ENCODE measurements at places on chromosomes 7 and 10.
A peak's percentile ranks its signal among the peaks of the same experiment; 100 is the strongest.

GRCh38 chr10:29728541-29729049, 93.8 kb upstream of the SVIL start:
- no peak for DNase-seq

GRCh38 chr10:126066456-126066855, 170.1 kb downstream of the FANK1 start:
- no peak for DNase-seq

GRCh38 chr10:118970770-118971169, 58.7 kb upstream of the NANOS1 start:
- no peak for DNase-seq

GRCh38 chr7:133126422-133126821, 44.5 kb upstream of the CHCHD3 start:
- DNase-seq, result no peak

DNA sequence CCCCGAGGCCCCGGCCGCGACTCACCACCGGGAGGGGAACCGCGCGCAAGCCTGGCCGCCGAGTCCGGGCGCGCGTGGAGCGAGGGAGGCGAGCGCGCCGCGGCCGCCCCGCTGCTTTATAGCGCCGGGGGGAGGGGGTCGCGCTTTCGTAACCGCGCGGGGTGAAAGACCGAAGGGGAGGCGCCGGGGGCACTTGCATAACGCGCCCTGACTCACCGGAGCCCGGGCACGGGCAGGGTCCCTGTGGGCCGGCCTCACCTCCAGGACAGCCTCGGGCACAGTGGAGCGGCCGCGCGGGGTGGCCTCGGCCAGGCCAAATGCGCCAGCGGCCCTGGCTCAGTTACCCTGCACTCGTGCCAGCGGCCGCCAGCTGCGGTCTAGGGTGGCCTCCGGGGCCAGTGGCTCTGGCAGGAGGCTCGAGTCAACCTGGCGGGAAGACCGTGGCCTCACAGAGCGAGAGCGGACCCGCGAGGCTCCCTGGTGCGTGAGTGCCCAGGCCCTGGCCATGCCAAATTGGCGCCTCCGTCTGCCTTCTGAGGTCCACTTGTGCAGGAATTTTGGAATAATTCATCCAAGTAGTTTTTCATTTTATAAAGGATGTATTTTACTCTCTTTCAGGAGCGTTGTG, at the start of gene RBP4:
TSS of gene RBP4 (minus strand) at position 90 of the 628 bp plus-strand sequence. CDS start 207 bp downstream, outside the sequence.
- DNase-seq, result peak; percentile 37

GRCh38 chr7:142566271-142566670, 183.0 kb upstream of the PRSS1 start:
- DNase-seq, result no peak

DNA sequence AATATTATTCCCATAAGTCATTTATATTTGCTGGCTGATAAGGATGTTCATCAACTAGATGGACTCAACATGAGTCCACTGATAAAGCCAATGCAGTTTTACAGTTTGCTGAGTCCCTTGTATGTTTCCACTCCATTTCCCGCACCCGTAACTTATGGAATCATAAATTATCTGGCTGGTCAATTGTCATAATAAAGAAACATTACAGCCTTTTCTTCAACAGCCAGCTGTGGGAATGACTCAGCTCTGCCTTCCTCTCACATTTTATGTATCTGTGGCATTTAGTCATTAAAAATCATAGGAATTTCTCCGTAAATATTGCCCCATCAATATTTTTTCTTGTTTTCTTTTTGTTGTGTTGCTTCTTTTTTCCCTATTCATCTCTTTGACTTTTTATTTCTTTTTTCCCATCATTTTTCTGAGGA, 22.3 kb upstream of the TMEM26 start:
- no peak for DNase-seq

DNA sequence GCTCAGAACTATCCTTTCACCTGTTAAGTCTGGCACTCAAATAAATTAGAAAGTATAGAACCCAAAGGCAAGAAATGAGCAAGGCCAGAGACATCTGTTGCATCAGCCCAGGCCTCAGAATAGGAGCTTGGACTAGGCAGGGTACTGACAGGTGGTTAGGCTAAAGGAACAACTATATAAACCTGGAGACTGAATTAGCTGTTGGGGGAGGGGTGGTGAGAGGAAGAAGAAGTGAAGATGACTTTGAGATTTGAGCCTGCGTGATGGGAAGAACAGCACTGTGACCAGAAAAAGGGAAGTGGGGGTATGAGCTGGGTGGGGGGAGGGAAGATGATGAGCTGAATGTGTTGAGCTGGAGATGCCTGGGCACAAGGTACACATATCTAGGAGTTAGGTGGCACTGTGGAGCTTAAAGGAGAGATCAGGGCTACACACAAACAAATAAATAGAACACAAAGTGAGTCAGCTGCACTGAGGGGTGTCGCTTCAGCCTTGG, 244.7 kb downstream of the PTEN start:
- no peak for DNase-seq

DNA sequence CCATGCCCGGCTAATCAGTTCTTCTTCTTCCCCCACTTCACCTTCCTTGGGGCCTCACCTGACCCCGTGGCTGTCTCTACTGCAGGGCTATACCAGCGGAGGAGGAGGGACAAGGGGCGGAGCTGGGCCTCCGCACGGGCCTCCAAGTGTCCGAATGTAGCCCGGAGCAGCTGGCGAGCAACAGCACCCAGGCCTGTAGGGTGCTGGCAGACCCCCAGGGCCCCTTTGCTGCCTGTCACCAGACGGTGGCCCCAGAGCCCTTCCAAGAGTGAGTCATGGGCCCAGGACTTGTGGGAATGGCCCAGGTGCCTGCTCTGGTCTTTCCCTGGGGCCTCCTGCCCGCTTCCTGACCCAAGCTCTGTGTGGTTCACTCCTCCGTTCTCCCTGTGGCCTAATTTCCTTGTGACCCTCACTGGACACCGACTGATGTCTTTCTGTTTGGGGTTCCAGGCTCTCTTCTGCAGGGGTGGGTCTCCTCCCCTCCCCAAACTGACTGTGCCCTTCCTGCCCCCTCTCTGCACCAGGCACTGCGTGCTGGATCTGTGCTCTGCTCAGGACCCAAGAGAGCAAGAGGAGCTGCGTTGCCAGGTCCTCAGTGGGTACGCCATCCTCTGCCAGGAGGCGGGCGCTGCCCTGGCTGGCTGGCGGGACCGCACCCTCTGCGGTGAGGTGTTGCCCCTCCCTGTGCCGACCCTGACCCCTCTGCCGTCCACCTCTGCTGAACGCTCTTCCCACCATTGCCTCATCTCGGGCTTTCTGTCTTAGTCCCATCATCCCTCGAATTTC, 35.2 kb downstream of the EPHB4 start:
- no peak for DNase-seq

DNA sequence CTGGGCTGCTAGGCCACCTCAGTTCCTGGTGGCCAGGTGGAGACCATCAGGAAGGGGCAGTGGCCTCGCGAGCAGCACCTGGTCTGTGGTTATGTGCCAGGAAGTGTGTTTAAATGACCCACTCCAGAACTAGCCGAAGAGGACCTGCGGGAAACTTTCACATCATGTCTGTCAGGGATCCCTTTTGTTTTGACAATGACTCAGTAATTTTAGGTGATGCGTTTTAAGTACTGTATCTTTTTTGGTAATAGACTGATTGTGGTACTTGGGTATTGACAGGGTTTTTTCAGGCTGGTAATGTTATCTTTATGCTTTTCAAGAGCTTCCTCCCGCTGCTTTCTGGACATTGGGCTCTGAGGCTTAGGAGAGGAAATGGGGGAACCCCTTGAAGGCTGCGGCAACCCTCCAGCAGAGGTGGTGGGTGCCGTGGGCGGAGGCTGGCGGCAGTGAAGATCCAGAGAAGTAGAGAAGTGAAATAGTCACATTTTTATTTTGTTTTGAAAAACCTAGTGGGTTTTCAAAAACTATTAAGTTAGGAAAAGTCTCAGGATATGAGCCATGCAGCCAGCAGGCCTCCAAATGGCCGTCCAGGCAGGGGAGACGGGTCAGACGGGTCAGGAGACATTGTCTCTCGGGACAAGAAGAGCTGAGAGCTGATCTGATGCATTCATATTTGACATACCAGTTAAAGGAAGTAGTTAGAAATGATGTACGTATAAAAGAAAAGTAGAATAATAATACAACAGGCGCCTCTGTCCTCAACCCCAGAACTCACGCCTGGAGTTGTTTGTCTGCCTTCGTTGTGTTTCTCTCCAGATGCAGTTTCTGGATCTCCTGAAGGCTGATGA, 27.7 kb downstream of the PPP2R2D start:
- no peak for DNase-seq

GRCh38 chr7:148447221-148447849, 143.2 kb upstream of the C7orf33 start:
- no peak for DNase-seq

GRCh38 chr10:115898242-115898641, 374.8 kb downstream of the GFRA1 start:
- DNase-seq, result no peak

DNA sequence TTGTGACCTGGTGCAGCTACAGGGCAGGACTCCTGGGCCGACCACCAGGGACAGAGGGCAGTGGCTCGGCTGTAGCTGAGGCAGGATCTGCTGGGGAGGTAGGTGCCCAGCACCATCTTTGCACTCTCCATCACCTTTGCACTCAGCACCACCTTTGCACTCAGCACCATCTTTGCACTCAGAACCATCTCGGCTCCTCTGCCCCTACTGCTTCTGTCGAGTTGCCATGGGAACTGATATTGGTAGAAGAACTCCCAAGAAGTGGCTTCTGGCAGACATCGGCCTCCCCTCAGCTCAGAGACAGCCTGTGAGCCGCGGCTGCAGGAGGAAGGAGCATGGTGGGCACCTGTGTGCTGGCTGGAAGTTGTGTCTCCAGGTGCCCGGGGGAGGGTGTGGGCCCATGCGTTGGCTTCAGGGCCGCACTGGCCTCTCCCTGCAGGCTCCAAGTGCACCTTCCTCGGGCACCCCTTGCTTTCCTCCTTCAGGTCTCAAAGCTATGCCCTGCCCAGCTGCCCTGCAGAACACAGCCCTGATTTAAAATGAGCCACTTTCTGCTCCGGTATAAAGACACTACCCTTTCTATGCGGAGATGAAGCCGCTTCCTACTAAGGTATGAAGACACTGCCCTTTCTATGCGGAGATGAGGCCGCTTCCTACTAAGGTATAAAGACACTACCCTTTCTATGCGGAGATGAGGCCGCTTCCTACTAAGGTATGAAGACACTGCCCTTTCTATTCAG, 514.5 kb downstream of the PTPRN2 start:
- DNase-seq, result no peak

DNA sequence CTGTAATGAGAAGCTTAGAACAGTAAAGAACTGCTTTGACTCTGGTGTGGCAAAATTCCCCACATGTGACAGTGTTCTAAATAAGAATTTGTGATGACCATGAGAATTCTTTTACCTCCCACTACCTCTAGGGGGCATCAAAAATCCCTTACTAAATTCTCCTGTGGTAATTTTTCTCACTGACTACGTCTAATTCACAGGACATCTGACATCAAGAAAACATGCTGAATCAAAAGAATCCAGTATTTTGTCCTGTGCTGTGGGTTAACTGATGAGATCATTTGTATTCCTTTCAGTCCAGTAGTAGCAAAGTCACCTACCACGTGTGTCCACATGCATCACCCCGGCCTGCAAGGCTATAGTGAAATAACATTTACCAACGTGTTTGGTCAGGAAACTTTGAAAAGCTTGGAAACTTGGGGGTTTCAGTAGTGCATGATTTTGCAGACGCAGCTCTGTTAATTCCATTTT, 103.8 kb downstream of the ATE1 start:
- DNase-seq, result no peak

DNA sequence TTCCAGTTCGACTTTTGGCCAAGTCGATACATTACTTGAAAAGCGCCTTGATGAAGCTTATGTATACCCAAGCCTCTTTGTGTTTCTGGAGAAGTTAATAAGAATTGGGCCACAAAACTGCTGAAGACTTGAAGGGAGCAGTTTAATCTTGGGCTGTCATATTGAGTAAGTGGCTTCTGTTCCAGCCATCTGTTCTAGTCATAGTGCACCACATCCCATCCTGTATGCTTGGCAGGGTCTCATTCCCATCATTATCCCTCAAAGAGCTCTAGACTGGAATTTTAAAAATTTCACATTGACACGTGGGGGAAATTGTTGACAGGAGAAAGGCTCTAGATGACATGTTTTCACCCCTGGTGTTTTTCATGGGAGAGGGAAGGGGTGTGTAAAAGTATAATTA, 196.6 kb upstream of the PLPP4 start:
- DNase-seq, result no peak

GRCh38 chr7:101238226-101239182, 902 bp upstream of the CLDN15 start:
- DNase-seq, result no peak

DNA sequence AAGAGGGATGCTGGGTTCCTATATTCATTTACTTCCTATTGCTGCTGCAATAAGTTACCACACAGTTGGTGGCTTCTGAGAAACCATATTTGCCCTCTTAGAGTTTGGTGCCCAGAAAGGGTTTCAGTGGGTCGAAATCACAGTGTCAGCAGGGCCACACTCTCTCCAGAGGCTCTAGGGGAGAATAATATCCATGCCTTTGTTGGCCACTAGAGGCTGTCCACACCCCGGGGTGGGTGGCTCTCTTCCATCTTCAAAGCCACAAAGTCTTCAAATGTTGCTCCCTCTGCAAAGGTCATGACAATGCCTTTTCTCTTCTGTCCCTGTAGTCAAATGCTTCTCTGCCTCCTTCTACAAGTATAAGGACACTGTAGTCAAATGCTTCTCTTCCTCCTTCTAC, 989.4 kb downstream of the CCSER2 start:
- DNase-seq, result no peak

GRCh38 chr7:156675721-156676120, 35.1 kb downstream of the RNF32 start:
- no peak for DNase-seq

- DNase-seq, result no peak
Measured at GRCh38 chr10:50396491-50397311, 145.4 kb upstream of the ASAH2 start.

DNA sequence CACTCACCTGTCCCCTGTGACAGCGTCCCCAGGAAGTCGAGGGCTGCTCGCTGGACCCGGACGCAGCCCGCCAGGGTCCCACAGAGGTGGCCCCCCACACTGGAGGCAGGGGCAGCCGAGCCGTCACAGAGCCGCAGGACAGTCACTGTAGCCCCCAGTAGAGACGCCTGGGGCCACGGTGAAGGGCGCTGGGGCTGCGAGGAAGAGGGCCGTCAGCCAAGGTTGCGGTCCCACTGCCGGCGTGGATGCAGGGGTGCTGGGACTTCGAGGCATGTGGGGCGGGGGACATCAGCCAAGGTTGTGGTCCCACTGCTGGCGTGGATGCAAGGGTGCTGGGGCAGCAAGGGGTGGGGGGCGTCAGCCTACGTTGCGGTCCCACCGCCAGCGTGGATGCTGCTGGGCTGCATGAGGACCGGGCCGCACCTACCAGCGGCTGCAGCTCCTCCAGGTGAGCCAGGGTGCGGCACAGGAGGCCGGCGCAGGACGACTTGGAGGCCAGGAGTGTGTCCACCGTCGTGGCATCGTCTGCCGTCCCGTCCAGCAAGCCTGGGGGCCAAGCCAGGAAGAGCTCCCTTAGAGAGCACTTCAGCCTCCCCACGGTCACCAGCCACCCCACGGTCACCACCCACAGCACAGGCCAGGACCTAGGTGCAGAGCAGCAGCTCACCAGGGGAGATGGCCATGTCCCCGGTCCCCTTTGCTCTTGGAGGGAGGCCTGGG, 13.9 kb downstream of the BRAT1 start:
- DNase-seq, result no peak

Data from ovary (tissue), 10 donors.